ENCODE measurements at places on chromosomes 5 and 9.

GRCh38 chr9:70551396-70551795 is 136.9 kb upstream of the KLF9 start:
- DNase-seq: no peak

DNA sequence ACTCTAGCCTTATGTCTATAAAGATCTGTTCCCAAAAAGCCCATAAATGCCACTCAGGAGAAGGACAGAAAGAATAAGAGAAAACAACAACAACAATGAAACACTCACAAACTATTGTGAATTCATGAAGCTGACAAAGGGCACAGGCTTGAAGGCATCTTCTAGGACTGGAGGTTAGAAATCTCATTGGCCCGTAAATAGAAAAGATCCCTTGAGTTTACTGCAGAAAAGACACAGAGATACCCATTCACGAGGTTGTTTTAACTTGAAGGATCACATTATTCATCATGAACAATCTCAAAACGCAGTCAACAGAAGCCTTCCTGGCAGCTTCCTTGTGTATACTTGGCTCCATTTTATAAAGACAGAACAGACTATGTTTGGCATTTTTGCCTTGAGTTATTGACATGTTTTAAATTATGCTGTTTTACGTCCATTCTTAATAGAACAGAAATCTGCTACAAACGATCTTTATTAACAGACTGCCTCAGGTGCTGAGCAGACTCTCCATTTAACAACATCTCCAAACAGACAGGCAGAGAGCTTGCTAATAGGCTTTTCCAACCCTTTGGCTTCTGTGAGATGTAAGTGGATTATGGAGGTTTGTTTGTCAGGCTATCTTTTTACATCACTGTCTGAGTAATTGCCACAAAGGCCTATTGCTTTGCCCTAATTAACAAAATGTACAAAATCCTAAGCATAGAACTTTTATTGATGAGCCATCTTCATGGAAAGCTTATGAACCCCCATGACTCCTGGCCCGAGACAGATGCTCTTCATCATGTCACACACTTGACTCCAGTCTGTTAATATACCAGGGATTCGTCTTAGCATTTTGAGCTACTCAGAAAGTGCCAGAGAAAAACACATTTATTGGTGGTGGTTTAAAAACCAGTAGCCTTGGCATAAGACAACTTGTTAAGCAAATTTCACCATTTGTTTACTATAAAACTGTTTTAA is 735.3 kb upstream of the ZNF608 start:
- DNase-seq: no peak

GRCh38 chr5:154541553-154541952 is 63.5 kb upstream of the HAND1 start:
- DNase-seq: no peak

DNA sequence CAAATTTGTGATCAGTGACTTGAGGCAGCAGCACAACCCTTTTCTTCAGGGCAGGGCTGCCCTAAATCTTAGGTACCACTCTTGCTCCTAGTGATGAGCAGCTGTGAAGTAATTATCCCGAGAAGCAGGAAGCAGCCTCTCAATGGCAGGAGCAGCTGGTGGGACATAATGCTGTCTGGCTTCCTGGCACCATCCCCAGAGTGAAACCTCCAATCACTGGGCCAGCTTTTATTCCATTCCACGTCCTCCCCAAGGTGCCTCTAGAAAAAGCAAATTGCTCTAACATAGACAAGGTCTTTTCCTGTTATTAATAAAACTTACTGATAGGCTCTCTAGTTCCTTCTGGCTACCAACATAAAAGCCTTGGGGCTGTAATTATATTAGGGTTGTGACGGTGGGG is 154.0 kb downstream of the FRMD3 start:
- DNase-seq: no peak

- DNase-seq: no peak
Observed at GRCh38 chr5:105806596-105806995, 1864.1 kb downstream of the EFNA5 start.

- peak; percentile 8 for DNase-seq
Observed at GRCh38 chr9:111298731-111299598, 31.1 kb downstream of the OR2K2 start.

- no peak for DNase-seq
Observed at GRCh38 chr5:116415989-116416388, 158.6 kb downstream of the SEMA6A start.

GRCh38 chr9:33265211-33265865 is 489 bp downstream of the CHMP5 start:
- DNase-seq: no peak

GRCh38 chr9:68470634-68471033 is 70.0 kb downstream of the TMEM252 start:
- DNase-seq: no peak

- no peak for DNase-seq
Observed at GRCh38 chr9:98099898-98100297, 19.1 kb downstream of the TRIM14 start.

DNA sequence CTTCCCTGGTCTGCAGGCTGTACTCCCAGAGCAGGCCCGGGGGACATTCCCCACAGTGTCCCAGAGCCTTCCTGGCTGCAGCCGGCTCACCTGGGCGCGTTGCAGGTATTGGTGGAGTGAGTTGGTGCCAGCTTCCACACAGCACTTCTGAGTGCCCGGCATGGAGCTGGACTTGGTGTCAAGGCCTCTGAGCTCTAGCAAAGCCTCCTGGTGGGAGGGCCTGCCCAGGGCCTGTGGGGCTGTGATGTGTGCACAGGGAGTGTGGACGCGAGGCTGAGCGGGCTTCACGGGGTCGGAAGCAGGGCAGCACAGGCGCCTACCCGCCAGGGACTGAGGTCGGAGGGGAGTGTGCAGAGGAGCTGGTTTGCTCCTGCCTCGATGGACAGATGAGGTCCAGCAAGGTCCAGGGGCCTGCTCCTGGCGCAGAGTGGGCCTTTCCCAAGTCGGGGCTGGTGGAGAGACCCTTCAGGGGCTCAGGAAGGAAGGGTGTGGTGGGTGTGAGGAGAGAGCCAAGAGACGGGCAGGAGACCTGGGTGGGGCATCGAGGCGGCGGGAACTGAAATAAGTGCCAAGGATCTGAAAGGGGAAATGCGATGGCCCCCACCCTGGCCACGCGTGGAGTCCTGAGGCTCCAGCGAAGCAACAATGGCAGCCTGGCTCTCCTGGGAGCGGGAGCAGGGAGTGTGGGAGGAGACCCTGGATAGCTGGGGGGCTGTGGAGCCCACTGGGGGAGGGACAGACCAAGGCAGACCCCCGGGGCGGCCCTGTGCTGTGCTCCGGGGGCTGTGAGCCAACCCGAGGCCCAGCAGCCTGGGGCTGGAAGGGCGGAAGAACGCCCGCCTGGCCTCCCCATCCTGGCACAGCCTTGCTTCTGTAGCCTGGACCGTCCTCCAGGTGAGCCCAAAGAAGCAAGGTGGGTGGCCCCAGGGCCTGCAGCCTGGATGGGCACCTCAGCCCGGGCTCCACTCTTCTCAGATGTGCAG is 78.4 kb downstream of the RXRA start:
- DNase-seq: no peak

DNA sequence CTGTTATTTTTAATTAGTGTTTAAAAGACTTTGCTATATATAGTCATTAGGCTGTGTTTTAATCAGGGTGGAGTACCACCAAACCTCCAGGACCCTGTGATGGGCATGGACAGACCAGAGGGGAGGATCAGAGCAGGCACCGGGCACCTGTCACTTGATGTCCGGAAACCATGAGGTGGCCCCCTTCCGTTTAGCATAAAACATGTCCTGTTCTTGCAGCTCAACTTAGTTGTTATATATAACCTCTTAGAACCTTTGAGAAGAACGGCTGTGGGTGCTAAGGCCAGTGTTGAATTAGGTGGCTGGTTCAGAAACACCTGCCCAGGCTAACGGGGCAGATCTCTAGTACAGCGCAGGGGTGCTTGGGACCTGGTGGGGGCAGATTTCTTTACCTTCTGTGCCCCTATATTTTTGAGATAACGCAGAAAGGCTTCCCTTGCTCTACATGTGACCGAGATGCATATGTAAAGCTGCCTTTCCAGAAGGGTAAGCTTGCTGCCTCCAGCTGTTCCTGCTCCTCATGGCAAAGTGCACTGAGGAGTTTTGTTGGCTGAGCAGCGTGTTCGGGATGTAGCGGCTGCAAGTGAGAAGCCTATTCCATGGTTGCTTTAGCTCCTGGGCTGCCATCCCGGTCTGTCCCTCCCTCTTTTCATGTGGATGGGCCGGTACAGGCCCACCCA is 255.5 kb downstream of the FANCC start:
- DNase-seq: no peak

DNA sequence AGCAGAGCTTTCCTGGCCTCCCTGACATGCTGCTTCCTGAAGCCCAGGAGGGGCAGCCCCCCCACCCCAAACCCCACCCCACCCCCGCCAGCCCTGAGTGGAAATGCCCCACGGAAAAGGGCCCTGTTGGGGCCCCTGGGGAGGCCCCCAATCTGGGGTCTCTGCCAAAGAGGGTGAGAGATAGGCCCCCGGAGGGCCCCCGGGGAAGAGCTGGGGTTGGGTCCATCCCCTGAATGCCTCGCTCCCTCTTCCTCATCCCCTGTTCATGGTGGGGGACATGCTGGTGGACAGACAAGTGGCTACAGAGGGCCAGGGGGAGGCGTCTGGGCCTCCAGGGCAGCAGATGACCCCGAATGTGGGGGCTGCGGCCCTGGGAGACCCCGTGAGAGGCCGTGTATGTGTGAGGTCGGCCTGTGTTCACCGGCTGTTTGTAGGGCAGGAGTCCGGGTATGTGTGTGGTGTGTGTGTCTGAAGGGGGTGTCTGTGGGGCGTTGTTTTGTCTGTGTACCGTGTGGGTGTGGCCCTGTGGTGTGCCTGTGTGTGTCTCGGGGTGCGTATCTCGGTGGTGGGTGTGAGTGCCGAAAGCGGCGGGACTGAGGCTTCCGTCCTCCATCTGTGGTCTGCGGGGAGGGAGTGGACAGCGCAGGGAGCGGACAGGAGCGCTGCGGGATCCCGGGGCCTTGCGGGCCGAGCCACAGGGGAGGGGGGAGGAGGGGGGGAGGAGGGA is 11.3 kb downstream of the C9orf50 start:
- no peak for DNase-seq

GRCh38 chr9:35158501-35159280 is 3.1 kb upstream of the UNC13B start:
- no peak for DNase-seq

GRCh38 chr9:120368799-120369198 is 211.2 kb downstream of the CDK5RAP2 start:
- no peak for DNase-seq

DNA sequence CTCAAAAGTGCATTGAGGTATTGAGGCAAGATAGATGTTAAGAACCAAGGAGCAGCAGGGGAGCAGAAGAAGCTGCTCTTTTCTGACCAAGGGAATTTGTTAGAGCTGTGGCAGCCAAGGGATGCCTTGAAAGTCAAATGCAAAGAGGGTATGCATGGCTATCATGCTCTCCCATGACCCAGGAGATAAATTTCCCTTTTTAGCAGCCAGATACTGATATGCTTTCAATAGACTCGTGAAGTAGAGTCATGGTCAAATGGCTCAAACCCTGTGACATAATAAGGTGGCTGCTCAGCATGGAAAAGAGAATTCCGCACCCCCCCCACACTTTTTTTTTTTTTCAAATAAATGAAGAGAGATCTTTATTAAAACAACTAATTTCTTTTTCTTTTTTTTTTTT is 180.9 kb upstream of the ACTBL2 start:
- no peak for DNase-seq

All from GM18507 (cell line).